ENCODE measurements at places on chromosomes 2 and 18.

- no peaks in the 10 kb centered on the region for H3K36me3 ChIP-seq
- H3K4me3 ChIP-seq, result no peak overlapping the region
- no peaks in the 10 kb centered on the region for H3K27me3 ChIP-seq
These were observed 95.6 kb downstream of the DYM start for GRCh38 chr18:49364821-49365220.

GRCh38 chr18:11199477-11199876 is 50.1 kb upstream of the PIEZO2 start:
- no peak overlapping the region for H3K4me3 ChIP-seq
- no peaks in the 10 kb centered on the region for H3K4me1 ChIP-seq
- no peaks in the 10 kb centered on the region for H3K27me3 ChIP-seq
- H3K36me3 ChIP-seq, result no peaks in the 10 kb centered on the region

DNA sequence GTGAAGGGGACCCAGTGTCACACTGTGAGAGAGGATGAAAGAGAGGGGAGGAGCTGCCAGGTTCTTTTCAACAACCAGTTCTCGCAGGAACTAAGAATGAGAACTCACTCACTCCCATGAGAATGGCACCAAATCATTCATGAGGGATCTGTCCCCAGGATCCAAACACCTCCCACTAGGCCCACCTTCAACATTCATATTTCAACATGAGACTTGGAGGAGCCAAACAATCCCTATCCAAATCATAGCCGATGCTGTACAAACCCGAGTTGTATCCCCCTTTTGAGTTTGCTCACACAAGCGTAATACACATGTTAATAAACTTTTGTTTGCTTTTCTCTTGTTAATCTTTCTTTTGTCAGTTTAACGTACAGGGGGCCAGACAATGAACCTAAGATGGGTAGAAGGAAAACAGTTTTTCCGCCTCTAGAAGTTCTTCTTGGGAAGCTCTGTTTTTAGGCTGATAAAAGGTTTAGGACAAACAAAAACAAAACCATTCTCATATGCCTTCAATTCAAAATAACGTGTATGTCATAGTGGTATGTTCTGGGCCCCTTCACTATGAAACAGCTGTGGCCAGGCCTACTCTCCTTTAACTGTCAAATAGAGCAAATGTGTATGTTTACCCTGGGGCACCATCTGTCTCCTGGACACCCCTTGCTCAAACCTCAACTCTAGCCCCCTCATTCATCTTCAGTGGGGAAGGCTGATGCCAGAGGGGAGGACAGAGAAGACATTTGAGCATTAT is 9.1 kb upstream of the TMEM37 start:
- H3K27ac ChIP-seq, result no peak overlapping the region
- H3K27me3 ChIP-seq, result no peaks in the 10 kb centered on the region
- DNase-seq, result no peak

DNA sequence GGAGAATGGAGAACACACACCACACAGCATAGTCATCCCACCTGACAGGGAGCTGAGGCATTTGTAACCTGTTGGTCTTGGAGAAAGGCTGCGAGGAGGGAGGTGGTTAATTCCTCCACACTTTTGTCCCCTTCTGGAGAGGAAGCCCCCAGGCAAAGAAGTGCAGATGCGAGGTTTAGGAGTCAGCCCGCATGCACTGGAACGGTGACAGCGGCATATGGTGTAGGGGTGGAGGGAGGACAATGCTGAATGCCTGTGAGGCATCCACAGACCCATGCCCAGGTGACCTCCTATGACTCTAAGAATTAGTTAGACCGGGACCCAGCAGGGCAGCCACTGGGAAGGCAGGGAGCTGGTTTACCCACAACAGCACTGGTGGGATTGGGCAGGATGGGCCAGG is 12.2 kb downstream of the SPATA3 start:
- H3K36me3 ChIP-seq, result no peaks in the 10 kb centered on the region
- H3K27ac ChIP-seq, result no peak overlapping the region
- no peak overlapping the region for H3K4me3 ChIP-seq
- DNase-seq, result no peak
- H3K4me1 ChIP-seq, result no peaks in the 10 kb centered on the region

- no peak overlapping the region for H3K27ac ChIP-seq
- no peak for DNase-seq
- H3K4me3 ChIP-seq, result no peak overlapping the region
- H3K36me3 ChIP-seq, result no peaks in the 10 kb centered on the region
- peaks cover 17% of the 10 kb centered on the region for H3K27me3 ChIP-seq
- H3K4me1 ChIP-seq, result no peaks in the 10 kb centered on the region
These were observed 88.8 kb upstream of the TAF1B start for GRCh38 chr2:9754532-9754887.

- H3K27ac ChIP-seq, result no peak overlapping the region
- peaks cover 53% of the 10 kb centered on the region for H3K4me1 ChIP-seq
- no peak overlapping the region for H3K4me3 ChIP-seq
- no peaks in the 10 kb centered on the region for H3K27me3 ChIP-seq
- DNase-seq, result no peak
These were observed 69.7 kb downstream of the NCK2 start for GRCh38 chr2:105814291-105814940.

DNA sequence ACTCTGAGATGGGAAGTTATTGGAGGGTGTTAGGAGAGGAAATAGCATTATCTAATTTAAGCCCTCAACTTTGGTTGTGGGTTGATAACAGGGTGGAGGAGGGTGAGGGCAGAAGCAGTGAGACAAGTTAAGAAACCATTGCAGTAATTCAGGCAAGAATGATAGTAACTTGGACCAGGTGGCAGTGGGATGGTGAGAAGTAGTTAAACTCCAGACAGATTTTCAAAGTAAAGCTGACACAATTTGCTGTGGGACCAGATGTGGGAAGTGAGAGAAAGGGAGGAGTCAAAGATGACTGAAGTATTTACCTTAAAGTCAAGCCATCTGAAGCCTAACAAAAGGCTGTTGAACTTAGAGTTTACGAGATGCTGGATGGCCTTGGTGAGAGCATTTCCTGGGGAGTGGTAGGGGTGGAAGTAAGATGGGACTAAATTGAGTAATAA is 163.2 kb upstream of the KLF7 start:
- H3K36me3 ChIP-seq, result no peaks in the 10 kb centered on the region
- H3K4me1 ChIP-seq, result no peaks in the 10 kb centered on the region
- H3K27me3 ChIP-seq, result no peaks in the 10 kb centered on the region
- no peak for DNase-seq
- H3K4me3 ChIP-seq, result no peak overlapping the region
- H3K27ac ChIP-seq, result no peak overlapping the region

Measured in MM.1S (cell line).